ENCODE measurements at places on chromosomes 3 and 15.

- DNase-seq, result no peak
These were observed 14.1 kb downstream of the ACKR2 start for GRCh38 chr3:42823351-42823750.

DNA sequence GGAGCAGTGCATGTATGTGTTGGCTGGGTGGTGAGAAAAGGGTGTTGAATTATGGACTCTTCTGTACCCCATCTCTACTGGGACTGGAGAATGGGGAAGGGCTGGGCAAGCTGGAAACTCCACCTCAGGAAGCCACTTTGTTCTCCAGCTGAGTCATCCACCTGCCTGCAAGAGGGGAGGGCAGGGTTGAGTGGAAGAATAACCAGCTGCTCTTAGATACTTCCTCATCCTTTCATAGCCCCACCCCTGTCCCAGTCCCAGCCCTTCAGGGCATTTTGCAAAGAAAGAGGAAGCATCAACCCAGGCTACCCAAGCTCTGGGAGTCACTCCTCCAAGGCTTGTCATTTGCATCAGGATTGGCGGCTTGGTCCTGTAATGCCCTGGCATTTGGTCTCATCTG is 33.1 kb downstream of the RAB11A start:
- no peak for DNase-seq

- no peak for DNase-seq
These were observed 5.6 kb upstream of the P2RY14 start for GRCh38 chr3:151283907-151284461.

- peak; percentile 19 for DNase-seq
These were observed 27.4 kb downstream of the CLK3 start for GRCh38 chr15:74642734-74643664.

DNA sequence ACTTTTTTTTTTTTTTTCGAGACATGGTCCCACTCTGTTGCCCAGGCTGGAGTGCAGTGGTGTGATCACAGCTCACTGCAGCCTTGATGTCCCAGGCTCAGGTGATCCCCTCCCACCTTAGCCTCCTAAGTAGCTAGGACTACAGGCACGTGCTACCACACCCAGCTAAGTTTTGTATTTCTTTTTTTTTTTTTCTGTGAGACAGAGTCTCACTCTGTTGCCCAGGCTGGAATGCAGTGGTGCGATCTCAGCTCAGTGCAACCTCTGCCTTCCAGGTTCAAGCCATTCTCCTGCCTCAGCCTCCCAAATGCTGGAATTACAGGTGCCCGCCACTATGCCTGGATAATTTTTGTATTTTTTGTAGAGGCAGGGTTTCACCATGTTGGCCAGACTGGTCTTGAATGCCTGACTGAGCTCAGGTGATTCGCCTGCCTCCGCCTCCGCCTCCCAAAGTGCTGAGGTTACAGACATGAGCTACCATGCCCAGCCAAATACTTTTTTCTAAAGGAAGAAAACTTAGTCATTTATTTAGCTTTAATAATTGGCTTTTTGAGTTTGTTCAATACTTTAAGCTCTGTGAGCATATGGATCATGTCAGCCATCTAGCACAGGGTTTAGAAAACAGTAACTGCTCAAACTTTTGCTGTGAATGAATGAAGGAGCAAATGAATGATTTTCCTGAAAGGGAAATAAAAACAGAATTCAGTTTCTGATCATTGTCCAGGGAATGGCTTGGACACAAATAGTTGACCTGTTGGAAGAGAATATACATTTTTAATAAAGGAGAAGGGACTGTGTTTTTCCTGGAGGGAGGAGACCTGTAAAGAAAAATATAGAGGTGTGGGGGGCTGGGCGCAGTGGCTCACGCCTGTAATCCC is 26.0 kb downstream of the UBE2E1 start:
- no peak for DNase-seq

- no peak for DNase-seq
These were observed 11.6 kb upstream of the SLC6A20 start for GRCh38 chr3:45807681-45808540.
